ENCODE measurements at places on chromosomes 2 and 18.

DNA sequence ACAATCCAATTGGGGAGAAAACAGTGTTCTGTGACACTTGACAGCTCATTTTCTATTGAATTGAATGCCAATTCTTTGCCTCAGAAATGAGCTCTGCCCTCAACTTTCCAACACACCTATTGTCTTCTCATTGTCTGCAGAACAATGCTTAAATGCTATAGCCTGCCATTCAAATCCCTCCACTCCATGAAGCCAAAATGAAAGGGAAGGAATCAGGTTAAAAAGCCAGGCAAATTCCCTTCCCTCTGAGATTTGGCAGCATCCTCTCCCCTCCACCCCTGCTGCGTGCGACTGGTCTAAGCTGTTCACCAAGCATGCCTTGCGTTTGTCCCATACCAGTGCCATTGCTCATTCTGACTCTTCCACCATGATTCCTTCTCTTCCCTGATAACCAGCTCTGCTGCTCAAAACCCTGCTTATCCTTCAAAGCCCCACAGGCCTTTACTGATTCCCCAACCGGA is 32.4 kb upstream of the TMEM131 start:
- DNase-seq = no peak

DNA sequence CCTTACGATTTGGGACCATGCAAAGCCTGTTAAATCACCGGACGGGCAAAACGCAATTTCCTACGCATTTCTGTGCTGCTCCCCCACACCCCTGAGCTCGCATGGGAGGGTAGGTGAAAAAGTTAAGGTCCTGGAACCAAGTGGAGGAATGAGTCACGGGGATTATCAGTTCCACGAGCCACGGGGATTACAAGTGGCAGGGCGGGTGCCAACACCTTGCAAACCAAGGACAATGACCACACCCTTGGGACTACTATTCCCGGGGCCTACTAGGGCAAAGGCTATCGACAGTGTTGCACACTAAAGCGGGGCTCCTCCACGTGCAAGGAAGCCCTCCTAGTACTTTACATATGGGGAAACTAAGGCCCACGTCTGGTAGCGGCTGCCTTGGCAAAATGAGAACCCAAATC is 447 bp downstream of the RETSAT start:
- peak; percentile 39 for DNase-seq

GRCh38 chr18:4801151-4801550 is 346.0 kb upstream of the DLGAP1 start:
- DNase-seq = no peak

GRCh38 chr2:82487354-82487753 is 1971.7 kb downstream of the SUCLG1 start:
- no peak for DNase-seq

- DNase-seq = no peak
Measured at GRCh38 chr2:48482313-48482712, 47.6 kb upstream of the STON1 start.

GRCh38 chr2:5766561-5766960 is 74.4 kb downstream of the SOX11 start:
- no peak for DNase-seq

GRCh38 chr2:19793132-19793750 is 108.5 kb downstream of the TTC32 start:
- DNase-seq = no peak

- no peak for DNase-seq
Measured at GRCh38 chr2:2501454-2502200, 170.6 kb upstream of the MYT1L start.

DNA sequence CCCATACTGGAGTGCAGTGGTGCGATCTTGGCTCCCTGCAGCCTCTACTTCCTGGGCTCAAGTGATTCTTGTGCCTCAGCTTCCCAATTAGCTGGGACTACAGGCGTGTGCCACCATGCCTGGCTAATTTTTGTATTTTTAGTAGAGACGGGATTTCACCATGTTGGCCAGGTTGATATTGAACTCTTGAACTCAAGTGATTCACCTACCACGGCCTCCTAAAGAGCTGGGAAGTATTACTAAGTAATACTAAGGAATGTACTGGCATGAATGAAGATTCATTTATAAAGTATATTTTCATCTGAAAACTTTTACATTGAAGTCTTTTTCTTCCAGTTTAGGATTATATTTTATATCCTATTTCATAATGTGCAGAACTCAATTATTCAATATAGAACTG is 38.1 kb downstream of the NUP35 start:
- DNase-seq = no peak

DNA sequence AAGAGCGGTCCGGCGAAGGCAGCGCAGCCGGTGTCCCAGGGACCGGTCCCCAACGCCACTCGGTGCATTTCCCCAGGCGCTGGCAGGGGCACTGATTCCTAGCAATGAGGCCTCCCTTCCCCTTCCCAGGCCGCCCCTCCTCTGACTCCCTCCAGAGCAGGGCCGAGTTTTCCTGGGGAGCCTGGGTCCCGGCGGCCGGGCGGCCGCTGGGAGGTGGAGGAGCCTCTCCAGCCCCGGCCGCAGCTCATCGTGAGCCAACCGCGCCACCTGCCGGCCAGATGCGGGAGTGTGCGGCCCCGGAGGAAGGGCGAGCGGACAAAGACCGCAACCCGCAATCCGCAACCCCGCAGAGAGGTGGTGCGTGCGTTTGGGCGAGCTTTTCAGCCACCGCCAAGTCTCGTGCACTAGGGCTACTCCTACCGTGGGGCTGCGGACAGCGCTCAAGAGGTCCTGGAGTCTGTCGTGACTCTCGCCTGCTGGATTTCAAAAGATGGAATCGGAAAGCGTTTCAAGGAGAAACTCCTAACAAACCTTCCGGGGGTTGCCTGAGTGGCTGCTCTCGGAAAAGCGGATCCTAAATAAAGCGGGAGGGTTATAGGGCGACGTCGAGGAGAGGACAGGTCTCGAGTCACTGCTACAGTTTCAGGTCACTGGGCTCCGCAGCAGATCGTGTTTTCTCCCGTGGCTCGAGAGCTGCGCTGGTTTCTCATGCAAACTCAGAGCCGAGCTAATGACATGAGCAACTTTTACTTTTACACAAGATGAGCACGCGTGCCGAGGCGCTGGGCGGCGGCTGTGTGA is 1.5 kb upstream of the EPHA4 start:
- peak; percentile 89 for DNase-seq

DNA sequence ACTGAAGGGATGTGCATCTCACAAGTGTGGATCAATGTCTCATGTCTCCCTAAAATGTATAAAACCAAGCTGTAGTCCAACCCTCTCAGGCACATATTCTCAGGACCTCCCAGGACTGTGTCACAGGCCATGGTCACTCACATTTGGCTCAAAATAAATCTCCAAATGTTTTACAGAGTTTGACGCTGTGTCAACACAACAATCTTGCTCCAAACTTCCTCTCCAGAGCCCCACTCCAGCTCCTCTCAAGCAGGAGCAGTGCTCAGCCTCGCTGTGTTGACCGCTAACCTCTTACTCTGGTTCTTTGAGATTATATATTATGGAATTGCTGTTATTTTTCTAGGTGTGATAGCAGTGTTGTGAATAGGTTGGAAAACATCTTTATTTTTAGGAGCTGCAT is 56.2 kb downstream of the CYP27C1 start:
- DNase-seq = no peak

DNA sequence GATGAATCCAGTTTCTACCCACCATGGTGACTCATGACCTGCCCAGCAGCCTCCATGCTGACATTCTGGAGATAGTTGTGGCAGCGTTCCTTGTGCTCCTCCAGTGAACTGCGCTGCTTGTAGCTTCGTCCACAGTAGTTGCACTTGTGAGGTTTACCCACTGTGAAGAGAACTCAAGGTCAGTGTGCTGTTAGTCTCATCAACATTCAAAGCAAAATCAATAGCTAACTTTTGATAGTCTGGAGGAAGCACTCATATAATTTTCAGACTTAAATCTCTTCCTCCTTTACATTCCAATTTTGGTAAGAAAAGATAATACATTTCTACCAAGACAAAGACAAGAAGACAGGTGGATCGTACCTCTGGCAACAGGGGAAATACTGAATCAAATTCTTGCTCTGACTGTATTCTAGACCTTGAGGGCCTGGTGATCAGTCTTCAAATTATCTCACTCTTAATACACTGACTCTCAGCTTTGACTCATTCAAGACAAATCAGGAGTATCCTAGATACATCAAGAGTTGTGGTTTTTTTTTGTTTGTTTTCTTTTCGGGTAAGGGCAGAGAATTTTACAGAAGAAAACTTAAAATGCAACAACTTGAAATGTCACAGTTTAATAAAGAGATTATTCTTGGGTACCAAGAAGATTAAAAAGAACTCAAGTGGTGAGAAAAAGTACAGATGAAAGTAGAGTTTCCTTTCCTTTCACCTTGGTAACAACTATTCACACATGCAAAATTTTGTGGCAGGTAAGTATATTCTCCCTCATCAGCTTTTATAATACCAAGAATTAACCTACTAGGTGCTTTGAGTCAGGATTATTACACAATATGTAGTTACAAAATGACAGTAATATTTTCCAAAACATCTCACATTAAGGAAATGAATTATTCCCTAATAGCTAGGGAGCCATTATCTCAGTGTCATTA is 129.2 kb downstream of the IKZF2 start:
- DNase-seq = peak; percentile 7

- no peak for DNase-seq
Measured at GRCh38 chr18:78693429-78693828, 286.2 kb upstream of the SALL3 start.

- peak; percentile 57 for DNase-seq
Measured at GRCh38 chr2:127623388-127624319, 22.3 kb upstream of the GPR17 start.

DNA sequence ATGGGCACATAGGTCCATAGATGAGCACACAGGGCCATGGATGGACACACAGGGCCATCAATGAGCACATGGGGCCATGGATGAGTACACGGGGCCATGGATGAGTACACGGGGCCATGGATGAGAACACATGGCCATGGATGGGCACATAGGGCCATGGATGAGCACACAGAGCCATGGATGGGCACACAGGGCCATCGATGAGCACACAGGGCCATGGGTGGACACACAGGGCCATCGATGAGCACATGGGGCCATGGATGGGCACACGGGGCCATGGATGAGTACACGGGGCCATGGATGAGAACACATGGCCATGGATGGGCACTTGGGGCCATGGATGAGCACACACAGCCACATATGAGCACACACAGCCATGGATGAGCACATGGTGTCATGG is 192.6 kb upstream of the HDAC4 start:
- DNase-seq = no peak

- no peak for DNase-seq
Measured at GRCh38 chr2:76745605-76746004, 776.6 kb downstream of the LRRTM4 start.

- DNase-seq = no peak
Measured at GRCh38 chr2:133390156-133390555, 178.1 kb downstream of the NCKAP5 start.

GRCh38 chr2:216803791-216804190 is 56.1 kb downstream of the TNP1 start:
- no peak for DNase-seq

- DNase-seq = no peak
Measured at GRCh38 chr2:68193144-68193543, 35.5 kb downstream of the PNO1 start.

DNA sequence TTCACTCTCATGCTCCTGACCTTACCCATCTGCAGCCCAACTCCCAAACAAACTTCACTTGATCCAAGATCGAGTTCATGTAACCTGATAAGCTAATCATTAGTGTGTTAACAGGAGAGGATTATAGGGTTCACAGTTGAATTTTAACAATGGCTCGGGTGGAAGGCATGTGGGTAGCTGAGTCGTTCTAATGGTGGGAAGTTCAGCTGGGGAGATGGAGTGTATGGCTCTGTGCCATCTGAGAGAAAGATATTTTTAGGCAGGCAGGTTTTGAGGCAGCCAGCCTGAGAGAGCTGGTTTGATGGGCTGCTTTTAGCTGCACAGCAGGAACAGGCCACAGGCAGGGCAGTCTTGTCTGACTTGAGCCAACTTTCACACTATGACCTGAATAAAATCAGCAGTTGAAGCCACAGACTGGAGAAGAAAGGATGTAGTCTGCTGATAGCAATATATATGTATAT is 17.7 kb upstream of the NFE2L2 start:
- no peak for DNase-seq

- no peak for DNase-seq
Measured at GRCh38 chr18:27964811-27965210, 212.1 kb downstream of the CDH2 start.

- DNase-seq = no peak
Measured at GRCh38 chr2:6337472-6337820, 528.3 kb downstream of the CMPK2 start.

- no peak for DNase-seq
Measured at GRCh38 chr18:23568281-23569138, 17.8 kb downstream of the NPC1 start.

DNA sequence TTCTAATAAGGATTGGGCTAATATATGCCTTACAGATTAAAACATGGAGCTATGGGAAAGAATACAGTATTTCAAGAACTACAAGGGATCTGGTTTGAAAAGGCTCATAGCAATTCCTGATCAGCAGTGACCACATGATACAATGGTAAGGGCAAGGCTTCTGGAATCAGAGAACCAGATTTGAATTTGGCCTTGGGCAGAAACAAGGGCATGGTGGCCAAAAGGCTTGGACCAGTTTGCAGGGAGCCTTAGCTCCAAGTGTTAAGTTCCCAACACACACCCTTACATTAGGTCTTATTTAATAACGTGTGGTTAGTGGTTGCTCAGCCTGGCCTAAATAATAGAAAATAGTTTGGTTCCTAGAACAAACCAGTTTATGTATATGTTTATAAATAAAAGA is 87.7 kb downstream of the ZAP70 start:
- DNase-seq = no peak

- DNase-seq = peak; percentile 64
Measured at GRCh38 chr2:39728941-39729351, 50.1 kb downstream of the THUMPD2 start.

DNA sequence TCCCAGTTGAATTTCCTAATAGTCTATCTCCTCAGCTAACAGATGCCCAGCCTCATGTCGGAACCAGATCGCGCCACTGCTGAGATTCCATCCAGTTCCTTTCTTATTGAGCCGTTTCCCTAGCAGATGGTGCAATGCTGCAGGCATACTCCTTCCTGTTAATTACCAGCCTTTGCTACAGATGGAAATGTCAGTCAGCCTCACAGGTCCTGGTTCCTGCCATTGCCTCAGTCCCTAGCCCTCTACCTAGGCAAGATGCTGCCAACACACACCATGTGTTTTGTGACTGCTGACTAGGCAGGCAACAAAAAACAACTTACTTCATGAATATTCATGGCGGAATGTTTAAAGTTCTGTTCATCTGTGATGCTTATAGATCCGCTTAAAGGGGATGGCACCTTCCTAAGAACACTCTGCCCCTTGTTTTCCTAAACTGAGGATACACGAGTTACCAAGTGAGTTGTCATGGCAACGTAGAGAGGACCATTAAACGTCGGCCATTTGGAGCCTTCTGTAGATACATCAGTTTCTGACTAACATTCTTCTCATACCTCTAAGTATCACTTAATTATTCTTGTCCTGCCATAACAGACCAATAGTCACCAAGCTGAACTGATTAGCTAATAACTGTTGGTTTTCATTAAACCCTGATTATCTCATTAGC is 749.5 kb downstream of the RNF144A start:
- no peak for DNase-seq
